ENCODE measurements at places on chromosomes 1 and 21.

- DNase-seq: no peak
Measured at GRCh38 chr1:54464477-54465146, 58.4 kb upstream of the SSBP3 start.

DNA sequence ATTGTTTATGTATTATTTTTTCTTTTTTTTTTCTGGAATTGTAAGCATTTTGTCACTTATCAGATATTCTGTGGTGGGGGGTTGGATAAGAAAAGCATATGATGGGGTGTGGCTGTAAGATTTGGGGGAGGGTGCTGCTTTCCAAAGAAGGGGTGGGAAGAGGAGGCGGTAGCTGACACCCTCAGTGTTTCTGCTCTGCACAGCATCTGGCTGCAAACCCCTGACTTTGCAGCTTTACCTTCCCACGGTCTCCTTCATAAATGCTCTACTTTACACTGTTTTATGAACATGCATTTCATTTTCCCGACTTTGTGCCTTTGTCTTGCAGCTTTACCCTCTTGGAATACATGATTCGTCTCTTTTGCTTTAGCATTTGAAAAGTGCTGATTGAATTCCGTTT lies 7.6 kb downstream of the FMN2 start:
- no peak for DNase-seq

- DNase-seq: no peak
Measured at GRCh38 chr1:28233264-28233606, 406 bp upstream of the DNAJC8 start.

DNA sequence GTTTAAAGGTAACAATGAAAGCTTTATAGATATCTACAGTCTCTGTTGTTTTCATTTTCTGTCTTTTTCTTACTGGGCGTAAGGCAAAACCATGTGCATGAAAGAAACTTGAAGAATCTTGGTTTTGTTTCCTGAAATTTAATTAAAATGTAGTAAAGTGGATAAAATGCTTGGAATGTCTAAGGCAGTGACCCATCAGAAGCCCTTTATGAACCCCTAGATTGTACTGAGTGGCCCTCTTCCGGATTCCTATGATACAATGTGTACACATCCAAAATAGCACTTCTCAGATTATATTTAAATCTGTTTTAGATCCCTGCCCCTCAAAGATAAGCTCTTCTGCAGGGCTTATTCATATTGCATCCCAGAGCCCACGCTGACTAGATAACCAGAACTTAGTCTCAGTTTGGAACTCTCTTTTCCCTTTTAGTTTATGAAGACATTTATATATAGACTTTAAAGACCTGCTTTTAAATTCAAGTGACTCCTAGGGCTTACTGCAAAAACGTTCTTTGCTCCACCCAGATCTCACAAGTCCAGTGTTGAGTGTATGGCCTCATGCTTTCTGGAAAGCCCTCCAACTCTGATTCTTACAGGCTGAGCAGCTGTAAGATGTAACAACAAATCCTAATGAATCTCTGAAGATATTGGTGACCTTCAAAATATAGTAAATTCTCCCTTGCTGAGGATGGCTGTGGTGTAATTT lies 142.9 kb downstream of the LRRC7 start:
- no peak for DNase-seq

GRCh38 chr1:219476116-219476515 lies 136.8 kb downstream of the ZC3H11B start:
- no peak for DNase-seq

GRCh38 chr1:22256213-22256512 lies 113.3 kb upstream of the WNT4 start:
- DNase-seq: no peak

GRCh38 chr21:43884012-43884860 lies 19.2 kb downstream of the AGPAT3 start:
- DNase-seq: no peak

- no peak for DNase-seq
Measured at GRCh38 chr1:107464827-107465226, 324.0 kb downstream of the NTNG1 start.

- DNase-seq: peak; percentile 86
Measured at GRCh38 chr1:2414297-2414958, 2.1 kb upstream of the PEX10 start.

DNA sequence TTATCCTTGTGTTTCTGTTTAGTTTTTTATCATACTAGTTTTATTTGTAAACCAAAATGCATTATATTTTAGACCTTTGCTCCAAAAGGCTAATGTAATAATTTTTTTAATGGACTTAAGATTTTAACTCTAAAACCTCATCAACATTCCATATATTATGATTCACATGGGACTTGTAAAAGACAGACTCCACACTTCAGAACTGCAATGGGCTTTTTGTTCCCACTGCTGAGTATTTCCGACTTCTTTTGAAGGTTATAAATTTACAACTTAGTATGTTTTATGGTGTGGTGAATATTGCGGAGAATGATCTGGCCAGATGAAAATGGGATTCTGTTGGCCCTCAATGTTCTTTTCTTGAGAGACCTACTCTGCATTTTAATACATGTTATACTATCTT lies 678.5 kb downstream of the USP25 start:
- DNase-seq: no peak

DNA sequence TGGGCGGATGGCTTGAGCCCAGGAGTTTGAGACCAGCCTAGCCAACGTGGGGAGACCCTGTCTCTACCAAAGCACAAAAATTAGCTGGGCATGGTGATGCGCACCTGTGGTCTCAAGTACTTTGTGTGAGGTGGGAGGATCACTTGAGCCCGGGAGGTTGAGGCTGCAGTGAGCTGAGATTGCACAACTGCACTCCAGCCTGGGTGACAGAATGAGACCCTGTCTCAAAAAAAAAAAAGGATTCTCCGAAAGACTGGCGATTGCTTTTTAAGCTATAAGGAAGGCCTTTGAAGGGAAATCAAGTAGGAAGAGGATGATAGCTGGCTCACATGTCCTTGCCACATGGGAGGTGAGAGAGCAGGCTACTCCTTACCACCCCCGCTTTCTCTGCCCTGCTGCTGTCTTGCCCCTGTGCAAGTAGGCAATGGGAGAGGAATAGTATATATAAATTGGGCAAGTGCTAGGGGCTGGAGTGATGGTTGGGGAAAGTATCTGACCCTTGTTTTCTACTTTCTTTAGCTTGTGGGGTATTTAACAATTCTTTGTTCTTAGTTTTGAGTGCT lies 3.8 kb upstream of the LAMTOR5 start:
- no peak for DNase-seq

DNA sequence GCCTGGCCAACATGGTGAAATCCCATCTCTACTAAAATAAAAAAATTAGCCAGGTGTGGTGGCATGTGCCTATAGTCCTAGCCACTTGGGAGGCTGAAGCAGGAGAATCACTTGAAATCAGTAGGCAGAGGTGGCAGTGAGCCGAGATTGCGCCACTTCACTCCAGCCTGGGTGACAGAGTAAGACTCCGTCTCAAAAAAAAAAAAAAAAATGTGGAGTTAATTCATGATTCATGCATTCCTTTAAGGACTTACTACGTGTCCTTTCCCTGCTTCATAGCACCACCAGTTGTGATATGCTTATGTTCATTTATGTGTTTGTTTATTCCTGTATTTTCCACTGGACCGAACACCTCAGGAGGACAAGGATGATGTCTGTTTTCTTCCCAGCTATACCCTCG lies 12.7 kb upstream of the PRELP start:
- DNase-seq: no peak

DNA sequence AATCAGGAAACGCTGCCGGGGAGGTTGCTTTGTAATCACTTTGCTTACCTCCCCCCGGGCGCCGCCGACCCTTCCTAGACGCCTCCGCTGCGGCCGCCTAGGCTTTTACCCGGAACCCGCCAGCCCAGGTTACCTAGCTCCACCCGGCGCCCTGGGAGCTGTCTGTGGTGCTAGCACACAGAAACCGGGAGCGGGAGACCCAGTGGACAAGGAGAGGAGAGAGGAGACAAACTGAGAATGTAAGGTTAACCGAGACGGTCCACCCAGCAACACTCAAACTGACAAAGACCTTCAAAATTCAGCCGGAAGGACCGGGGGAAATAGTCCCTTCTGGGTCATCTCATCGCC lies 9.8 kb downstream of the BARHL2 start:
- DNase-seq: no peak

GRCh38 chr1:214337015-214337414 lies 56.1 kb downstream of the SMYD2 start:
- DNase-seq: no peak

DNA sequence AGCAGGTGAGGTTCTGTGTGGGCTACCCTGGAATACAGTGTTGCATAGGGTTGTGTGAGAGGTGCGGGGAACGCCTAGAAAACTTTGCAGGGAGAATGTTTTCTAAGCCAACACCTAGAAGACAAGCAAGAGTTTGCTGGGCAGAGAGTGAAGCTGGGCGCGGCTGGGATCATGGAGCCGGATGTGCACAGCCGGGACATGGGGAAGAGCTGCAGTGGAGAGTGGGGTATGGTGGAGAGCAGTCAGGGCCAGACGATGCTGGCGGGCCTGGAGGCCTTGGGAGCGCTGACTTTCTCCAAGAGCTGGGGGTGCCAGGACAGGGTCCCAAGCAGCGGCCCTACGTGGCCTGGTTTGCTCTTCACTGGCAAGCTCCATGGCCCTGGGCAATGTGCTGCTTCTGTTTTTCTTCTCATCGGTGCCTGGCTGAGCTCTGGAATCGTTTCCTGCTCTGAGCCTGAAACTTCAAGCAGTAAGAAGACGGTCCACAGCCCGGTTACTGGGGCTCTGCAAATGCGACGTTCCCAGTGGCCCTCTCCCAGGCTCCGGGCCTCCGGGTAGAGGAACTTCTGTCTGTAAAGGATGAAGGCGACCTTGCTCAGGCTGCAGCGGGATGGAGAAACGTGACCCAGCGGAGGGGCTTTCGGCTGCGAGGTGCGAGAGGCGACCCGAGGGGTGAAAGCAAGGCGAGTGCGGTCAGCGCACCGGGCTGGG lies 51.9 kb upstream of the CD34 start:
- peak; percentile 39 for DNase-seq

DNA sequence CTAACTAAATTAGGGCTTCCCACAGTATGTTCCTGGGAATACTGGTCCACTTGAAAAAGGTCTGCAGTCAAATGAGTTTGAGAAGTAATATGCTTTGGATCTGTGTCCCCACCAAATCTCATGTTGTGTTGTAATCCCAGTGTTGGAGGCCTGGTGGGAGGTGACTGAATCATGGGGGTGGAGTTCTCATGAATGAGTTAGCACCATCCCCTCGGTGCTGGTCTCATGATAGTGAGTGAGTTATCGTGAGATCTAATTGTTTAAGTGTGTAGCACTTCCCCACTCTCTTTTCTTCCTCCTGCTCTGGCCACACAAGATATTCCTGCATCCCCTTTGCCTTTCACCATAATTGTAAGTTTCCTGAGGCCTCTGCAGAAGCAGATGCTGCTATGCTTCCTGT lies 16.9 kb upstream of the DMRTB1 start:
- no peak for DNase-seq

- DNase-seq: peak; percentile 61
Measured at GRCh38 chr1:3530926-3531818, 76.7 kb downstream of the ARHGEF16 start.

GRCh38 chr21:24995216-24995615 lies 612.1 kb downstream of the MRPL39 start:
- DNase-seq: no peak

DNA sequence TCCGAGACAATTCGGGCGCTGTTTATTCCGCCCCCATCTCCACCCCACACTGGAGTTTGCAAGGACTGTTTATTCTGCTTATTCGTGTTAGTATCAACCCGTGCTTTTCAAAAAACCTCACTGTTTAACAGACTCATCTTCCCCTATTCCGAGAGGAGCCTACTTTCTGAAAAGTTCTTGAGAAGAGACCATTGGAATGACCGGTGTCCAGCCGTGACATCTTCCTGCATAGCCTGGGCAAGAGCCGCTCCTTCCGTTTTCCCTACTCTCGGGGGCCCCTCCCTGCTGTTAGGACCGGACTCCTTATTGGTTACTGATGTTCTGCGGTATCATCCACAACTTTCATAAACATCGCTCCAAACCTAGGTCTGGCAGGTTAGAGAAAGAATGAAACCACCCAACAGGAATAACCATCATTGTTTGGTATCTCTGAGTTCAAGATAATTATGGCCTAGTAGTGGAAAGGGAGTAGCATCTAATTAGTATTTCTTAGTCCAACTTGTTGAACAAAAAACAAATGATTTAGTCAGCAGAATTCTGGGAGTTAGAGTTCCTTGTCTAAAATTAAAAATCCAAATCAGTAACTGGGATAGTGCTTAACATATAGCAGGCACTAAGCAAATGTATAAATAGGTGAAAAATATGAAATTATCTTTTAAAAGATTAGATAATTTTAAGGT lies 837 bp downstream of the STXBP3 start:
- DNase-seq: peak; percentile 82

DNA sequence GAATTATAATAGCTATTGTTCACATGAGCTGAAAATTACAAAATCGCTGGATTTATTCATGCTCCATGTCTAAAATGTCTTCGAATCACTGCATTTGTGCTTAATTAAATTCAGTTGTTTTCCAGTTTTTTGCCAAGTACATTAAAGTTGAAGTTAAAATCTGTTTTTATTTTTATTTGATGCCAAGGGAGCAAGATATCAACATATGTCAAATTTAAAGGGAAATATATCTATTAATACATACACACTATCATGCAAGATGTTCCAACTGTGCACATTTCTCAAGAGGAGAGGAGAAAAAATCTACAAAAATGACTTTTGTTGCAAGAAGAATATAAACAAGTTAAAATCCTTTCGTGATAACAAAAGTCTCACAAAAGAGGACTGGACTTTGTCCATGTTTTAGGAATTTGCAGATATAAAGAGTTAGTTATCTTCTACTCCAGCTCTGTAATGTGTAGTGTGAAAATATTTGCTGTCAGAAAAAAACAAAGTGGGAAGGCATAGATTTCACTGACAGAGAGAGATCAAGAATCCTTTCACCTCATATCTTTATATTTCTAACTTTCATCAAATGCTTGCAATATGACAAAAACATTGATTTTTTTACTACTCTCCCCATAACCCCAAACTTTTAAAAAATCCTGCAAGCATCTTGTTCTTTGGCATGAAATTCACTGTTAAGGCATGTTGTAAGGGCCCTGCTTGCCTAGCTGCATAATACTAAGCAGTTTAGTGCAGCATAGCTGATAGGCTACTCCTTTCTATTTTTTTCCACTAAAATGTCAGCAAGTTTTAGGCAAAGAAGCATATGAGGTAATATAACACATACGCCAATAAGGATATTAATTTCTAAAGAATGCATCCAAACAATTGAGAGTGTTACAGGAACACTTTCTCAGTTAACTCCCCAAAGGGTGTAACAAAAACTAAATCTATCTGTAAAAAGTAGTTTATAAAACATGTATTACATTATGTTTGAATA lies 340.2 kb upstream of the ADAMTS5 start:
- no peak for DNase-seq

GRCh38 chr1:89279011-89279466 lies 6.4 kb upstream of the GBP5 start:
- no peak for DNase-seq

GRCh38 chr1:200150006-200150405 lies 122.5 kb downstream of the NR5A2 start:
- DNase-seq: no peak

Data from dorsolateral prefrontal cortex (tissue), 122 donors.